ENCODE measurements at places on chromosomes 7 and 10.

GRCh38 chr10:84811113-84811512 is 482.7 kb downstream of the CCSER2 start:
- no peak for DNase-seq

GRCh38 chr7:68866200-68866570 is 732.1 kb upstream of the AUTS2 start:
- DNase-seq, result no peak

DNA sequence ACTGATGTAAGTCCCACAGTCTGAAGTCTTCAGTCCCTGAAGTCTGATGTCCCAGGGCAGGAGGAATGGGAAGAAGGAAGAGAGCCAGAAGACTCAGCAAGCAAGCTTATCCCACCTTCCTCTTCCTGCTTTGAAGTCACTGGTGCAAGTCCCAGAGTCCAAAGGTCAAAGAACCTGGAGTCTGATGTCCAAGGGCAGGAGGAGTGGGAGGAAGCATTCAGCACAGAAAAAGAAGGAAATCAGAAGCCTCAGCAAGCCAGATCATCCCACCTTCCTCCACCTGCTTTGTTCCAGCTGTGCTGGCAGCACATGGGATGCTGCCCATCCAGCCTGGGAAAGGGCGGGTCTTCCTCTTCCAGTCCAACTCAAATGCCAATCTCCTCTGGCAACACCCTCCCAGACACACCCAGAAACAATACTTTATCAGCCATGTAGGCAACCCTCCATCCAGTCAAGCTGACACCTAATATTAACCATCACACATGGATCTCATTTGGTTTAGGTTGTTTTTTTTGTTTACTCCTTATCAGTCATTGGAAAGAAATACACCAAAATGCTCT is 50.9 kb downstream of the ADAM12 start:
- DNase-seq, result no peak

DNA sequence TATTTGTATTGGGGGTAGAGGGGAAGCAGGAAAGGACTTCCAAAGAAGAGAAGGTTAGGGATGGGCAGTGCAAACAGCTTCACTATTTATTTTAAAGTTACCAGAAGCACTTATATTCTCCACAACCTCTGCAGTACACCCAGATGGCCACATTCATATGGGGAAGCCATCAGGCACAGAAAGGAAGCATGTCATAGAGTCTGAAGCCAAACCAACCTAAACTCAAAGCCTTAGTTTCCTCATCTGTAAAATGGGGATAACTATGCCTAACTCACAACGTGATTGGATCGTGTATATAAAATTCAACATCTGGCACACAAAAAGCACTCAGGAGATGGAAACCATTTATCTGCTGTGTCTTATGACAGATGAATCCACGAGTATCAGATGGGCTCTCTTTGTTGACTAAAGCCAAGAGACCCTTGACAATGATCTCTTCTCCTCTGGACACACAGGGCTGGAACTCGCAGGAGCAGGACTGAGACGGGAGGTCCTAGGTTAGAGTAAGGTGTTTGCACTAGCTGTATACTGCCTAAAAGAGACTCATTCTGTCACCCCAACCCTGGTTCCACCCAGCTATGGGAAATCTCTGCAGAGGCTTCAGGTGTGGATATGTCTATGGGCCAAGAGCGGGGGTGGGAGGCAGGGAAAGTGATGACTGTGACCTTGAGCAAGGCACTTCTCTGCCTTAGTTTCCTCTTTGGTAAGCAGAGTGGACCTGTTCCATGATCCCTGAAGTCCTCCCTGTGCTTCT is 1.8 kb downstream of the KIAA1549 start:
- DNase-seq, result no peak

- DNase-seq, result no peak
These were observed 269.1 kb downstream of the ZMYND11 start for GRCh38 chr10:404346-404745.

- DNase-seq, result no peak
These were observed 78.5 kb upstream of the FZD1 start for GRCh38 chr7:91185771-91186170.

DNA sequence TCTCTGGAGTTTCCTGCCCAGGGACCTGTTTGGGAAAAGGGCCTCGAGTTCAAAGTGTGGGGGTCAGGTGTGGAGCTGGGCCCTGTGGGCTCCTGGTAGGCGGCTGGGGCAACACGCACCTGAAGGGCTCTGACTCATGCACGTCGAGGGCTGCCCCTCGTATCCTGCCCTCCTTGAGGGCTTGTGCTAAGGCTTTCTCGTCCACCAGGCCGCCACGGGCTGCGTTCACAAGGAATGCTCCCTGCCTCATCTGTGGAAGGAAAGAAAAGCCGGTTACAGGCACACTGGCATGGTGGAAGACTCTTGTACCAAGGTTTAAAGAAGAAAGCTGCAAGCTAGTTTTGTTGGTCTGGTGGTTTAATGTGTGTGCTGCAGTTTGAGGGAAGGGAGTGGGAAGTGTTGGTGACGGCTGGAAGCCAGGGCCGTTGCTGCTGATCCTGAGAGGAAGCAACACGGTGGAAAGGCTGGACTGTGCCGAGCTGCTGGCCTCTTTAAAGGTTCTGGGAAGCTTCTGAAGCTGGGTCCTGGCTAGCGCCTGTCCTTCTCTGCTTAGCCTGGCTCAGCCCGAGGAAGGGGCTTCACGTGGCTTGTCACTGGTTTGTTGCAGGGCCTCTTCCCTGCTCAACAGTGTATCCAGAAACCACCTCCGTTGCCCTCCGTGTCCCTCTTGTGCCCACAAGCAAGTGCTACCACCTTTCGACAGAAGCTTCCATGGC is 52.0 kb downstream of the ZRANB1 start:
- DNase-seq, result no peak

- no peak for DNase-seq
These were observed 114.1 kb downstream of the ICA1 start for GRCh38 chr7:8147760-8148463.

DNA sequence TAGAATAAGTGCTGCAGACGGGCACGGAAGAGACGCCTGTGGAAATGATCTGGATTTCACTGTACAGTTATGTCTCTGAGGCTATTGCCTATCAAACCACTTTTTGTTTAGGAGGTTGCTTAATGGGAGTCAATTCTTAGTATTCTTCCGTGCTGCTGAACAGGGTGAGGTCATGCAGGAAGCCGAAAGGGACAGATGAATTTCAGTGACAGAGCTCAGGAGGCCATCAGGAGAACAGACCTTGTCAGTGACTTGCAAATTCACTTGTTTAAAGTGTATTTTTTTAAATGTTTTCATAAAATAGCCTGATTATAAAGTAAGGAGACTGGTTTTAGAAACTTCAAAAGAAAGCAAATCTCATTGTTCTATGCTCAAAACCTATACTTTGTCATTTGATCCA is 58.9 kb downstream of the XRCC2 start:
- no peak for DNase-seq

DNA sequence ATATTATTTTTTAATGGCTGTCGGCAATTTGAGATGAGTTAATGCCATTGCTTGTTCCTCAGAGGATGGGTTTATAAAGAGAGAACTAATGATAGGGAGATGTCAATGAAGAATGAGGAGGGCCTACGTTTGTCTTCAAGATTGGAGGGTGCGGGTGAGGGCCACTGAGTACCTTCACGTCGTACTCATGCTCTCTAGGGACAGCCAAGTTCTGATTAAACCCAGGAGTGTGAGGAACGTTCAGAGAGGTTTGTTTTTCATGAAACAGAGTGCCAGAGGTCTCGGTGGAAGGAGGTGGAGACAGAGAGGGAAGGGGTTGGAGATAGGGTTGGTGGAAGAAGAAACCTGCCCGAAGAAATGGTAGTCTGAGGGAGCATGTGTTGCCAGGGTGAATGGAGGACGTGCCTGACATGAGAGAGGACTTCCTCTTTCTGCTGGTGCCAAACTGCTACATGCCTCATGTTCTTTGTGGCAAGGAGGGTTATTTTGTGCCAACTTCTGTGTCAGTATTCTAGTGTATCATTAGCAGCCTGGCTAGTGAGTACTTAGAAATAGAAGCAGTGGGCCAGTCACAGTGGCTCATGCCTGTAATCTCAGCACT is 8.9 kb downstream of the DHTKD1 start:
- DNase-seq, result no peak

- no peak for DNase-seq
These were observed 648.0 kb downstream of the SUGCT start for GRCh38 chr7:40782836-40783235.

- no peak for DNase-seq
These were observed 154.7 kb downstream of the RNLS start for GRCh38 chr10:88428442-88428841.

- no peak for DNase-seq
These were observed 57.6 kb downstream of the GTF2IRD1 start for GRCh38 chr7:74511345-74511744.

Measured in NCI-H187 treated with DMSO at 0.1 percent for 48 hours (cell line).